Left ventricle myocardium inferior (tissue), 1 donor: ENCODE measurements at places on chromosomes 3 and 15. TPM values are rescaled to one million over a fixed set of nuclear protein-coding genes. Genes with fewer than 3 reads are reported as not detected.

DNA sequence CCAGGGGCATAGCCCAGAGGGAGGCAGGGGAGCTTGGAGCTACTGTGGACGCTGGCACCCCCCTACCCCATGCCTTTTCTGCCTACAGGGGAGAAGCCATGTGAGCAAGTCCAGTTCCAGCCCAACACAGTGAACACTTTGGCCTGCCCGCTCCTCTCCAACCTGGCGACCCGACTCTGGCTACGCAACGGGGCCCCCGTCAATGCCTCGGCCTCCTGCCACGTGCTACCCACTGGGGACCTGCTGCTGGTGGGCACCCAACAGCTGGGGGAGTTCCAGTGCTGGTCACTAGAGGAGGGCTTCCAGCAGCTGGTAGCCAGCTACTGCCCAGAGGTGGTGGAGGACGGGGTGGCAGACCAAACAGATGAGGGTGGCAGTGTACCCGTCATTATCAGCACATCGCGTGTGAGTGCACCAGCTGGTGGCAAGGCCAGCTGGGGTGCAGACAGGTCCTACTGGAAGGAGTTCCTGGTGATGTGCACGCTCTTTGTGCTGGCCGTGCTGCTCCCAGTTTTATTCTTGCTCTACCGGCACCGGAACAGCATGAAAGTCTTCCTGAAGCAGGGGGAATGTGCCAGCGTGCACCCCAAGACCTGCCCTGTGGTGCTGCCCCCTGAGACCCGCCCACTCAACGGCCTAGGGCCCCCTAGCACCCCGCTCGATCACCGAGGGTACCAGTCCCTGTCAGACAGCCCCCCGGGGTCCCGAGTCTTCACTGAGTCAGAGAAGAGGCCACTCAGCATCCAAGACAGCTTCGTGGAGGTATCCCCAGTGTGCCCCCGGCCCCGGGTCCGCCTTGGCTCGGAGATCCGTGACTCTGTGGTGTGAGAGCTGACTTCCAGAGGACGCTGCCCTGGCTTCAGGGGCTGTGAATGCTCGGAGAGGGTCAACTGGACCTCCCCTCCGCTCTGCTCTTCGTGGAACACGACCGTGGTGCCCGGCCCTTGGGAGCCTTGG lies 5.6 kb downstream of the CIB1 start:
- no peak for DNase-seq

GRCh38 chr15:51004103-51004551 lies 90.6 kb downstream of the TNFAIP8L3 start:
- no peak for DNase-seq

DNA sequence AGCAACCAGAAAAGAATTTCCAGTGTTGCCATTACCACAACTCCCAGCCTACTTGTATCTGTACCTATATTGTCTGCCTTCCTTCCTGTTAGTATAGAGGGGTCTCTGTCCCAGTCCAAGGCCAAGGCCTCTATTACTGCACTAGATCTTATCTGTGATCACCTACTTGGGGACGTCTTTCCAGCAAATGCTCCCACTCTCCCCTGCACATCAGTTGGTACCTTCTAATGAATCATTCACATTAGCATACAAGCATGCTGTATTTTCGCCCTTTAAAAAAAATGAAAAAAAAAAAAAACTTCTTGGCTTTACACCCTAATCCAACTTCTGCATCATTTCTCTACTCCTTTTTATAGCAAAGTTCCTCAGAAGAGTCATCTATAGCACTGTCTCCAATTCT lies 4.8 kb upstream of the AVEN start:
- DNase-seq = no peak

The SAMD7 gene
- not detected for total RNA-seq

The ZBBX gene
- total RNA-seq = not detected

The SOX14 gene
- total RNA-seq = not detected

GRCh38 chr3:64575211-64575844 lies 112.5 kb downstream of the ADAMTS9 start:
- DNase-seq = no peak

DNA sequence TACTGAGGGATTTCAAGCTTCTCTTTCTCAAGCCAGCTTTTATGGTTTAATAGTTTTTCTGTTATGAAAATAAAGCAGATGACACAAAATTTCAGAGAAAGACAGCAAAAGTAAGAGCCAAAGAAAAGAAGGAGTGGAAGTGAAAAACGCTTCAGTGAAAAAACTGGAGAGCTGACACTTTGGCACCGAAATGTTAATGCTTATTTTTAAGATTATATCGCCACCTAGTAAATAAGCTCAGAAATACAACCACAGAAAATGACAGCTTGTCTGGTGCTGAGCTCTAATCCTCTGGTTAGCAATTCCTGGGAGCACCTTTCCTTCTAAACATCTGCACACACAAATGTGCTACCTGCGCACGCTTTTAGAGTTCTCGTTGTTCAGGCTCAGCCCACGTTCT lies 101.6 kb downstream of the ZPLD1 start:
- no peak for DNase-seq

- no peak for DNase-seq
Observed at GRCh38 chr3:105323274-105323599, 43.5 kb upstream of the ALCAM start.

The SH2D7 gene
- not detected for total RNA-seq

- DNase-seq = no peak
Observed at GRCh38 chr15:100515758-100516157, 13.0 kb downstream of the CERS3 start.

DNA sequence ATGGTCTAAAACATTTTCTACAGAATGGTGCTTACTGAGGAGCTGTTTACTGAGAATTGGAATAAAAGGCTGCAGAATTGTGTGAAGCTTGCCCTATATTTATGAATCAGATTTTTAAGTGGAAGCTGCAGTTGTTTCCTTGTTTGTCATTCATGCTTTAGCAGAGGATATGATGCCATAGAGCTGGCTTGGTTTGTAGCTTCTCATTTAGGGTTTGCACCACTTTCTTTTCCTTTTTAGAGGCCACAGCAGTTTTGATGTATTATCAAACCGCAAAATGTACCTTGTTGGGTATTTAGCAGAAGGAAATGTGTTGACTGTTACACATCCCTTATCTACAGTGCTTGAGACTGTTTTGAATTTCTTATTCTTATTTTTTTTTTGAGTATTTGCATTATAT lies 66.2 kb downstream of the RASA2 start:
- DNase-seq = no peak

GRCh38 chr3:55668359-55668758 lies 181.3 kb upstream of the WNT5A start:
- no peak for DNase-seq

- no peak for DNase-seq
Observed at GRCh38 chr15:57589281-57589680, 2.4 kb upstream of the MYZAP start.

GRCh38 chr3:26375843-26376530 lies 246.6 kb upstream of the LRRC3B start:
- no peak for DNase-seq

DNA sequence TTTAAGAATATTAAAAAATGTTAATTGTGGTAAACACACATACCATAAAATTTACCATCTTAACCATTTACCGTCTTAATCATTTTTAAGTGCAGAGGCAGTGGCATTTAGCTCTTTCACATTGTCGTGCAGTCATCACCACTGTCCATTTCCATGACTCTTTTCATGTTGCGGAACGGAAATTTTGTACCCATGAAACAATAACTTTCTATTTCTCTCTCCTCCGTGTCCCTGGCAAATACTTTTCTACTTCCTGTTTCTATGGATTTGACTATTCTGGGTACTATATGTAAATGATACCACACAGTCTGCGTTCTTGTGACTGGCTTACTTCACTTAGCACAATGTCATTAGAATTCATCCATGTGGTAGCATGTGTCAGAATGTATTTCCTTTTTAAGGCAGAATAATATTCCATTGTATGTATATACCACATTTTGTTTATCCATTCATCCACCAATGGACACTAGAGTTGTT lies 27.9 kb downstream of the AKAP13 start:
- DNase-seq = no peak

GRCh38 chr3:121111914-121112612 lies 204.1 kb downstream of the STXBP5L start:
- no peak for DNase-seq

- no peak for DNase-seq
Observed at GRCh38 chr3:81550415-81550814, 211.0 kb downstream of the GBE1 start.

DNA sequence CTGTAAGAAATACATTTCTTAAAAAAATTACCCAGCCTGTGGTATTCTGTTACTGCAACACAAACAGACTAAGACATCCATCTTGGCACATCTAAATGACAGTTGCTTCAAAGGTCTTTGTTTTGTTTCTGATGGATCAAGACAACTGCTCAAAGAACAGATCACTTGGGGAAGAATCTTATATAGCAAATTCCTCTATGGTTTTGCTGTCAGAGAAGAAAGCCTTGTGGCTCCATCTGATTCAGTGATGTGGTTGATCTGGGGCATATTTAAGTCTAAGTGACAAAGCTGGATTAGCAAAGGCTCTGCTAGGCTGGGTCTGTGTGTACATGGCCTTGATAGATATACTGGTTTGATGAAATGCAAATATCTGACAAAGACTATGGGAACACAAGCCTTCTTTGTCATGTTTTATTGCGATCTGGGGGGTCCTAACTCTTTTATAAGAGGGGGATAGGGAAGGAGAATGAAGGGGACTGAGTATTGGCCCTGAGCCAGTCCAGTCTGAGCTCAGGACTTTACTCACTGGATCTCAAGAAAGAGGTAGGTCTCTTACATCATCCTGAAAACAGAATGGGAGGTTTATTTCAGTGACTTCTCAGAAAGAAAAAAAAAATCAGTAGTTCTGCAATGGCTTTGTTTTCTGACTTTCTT lies 14.3 kb upstream of the LIMD1 start:
- DNase-seq = no peak

The TLR9 gene
- 0.66 TPM for total RNA-seq

The RBP2 gene
- total RNA-seq = not detected

- no peak for DNase-seq
Observed at GRCh38 chr3:57803647-57804081, 47.6 kb downstream of the SLMAP start.

GRCh38 chr3:17626395-17626794 lies 116.0 kb downstream of the TBC1D5 start:
- DNase-seq = no peak

- DNase-seq = peak; percentile 13
Observed at GRCh38 chr3:33597257-33597689, 120.8 kb downstream of the CLASP2 start.

DNA sequence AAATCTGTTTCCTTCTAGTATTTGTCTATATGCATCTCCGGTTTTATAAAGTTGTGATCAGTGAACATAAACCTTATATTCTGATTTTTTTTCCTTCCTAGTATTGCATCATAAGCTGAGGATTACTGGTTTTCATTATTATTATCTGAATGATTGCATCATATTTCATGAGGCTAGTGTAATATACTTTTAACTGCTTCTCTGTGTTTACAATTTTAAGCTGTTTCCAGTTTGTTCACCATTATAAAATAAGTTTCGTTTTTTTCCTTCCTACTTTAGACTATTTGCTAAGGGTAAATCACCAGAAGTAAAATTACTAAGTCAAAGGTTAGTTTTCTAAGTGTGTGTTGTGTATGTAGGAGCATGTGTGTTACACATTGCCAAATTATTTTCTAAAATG lies 20.2 kb downstream of the SEMA6D start:
- DNase-seq = no peak

The SLC22A13 gene
- total RNA-seq = not detected

DNA sequence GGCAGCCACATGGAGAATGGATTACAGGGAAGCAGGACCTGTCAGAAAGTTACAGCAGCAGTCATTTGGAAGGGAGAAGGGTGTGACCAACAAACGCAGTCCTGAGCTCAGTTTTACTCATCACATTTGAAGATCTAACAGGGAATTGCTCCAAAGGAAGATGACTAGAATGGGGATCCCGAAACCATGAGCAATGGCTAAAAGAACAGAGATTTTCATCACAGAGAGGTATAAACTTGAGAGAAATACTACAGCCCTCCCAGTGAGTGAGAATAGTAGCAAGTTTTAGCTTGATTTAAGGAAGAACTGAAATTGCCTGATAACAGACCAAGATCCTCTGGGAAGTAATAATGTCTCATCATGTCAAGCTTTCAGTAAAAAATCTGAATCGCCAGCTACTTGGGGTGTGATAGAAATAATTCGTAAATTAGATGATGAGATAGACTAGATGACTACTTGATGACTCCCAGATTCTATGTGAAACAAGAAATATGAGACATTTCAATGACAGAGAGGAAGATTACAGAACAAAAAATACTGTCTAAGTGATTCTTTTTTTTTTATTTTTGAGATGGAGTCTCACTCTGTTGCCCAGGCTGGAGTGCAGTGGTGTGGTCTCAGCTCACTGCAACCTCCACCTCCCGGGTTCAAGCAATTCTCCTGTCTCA lies 16.9 kb downstream of the CD47 start:
- DNase-seq = no peak

The ZPLD1 gene
- not detected for total RNA-seq
